ENCODE measurements at places on chromosomes 5 and 9. TPM values are rescaled to one million over a fixed set of nuclear protein-coding genes. Genes with fewer than 3 reads are reported as not detected.

DNA sequence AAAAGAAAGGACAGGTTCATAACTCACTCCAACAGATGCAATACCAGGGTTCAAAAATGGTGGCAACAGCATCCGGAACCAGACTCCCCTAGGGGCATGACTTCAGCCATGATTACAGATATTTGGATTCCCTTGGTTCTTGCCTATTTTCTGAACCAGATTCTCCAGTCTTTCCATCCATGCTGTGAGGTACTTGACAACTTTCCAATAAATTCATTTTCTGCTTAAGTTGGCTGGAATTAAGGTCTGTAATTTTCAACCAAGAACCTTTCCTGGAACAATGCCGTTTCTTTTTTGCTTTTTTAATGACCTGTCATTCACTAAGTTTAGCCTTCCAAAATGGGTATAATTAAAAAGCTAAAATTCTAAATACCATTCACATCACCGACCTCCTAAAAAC lies 52.2 kb downstream of the SCAI start:
- no peak overlapping the region for H3K27ac ChIP-seq
- peaks cover 4% of the 10 kb centered on the region for H3K36me3 ChIP-seq
- DNase-seq, result no peak
- H3K4me1 ChIP-seq, result no peaks in the 10 kb centered on the region
- H3K4me3 ChIP-seq, result no peak overlapping the region

DNA sequence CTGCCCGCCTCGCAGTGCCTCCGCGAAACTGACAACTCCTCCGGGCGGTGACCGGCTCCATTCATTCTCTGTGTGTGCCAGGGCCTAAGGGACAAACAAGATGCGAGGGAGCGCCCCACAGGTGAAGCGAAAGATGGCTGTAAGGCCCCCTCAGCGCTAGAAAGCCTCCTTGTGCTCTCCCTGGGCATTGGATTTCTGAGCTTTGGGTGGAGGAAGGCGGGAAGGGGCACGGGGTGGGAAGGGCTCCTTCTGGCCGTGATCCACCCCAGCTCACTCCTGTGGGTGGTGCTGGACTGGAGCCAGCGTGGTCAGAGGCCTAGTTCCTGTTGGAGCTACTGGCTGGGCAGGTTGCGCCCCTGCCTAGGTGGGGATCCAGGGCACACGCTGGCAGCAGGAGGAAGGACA lies 943 bp downstream of the GALNT12 start:
- peak overlapping the region; percentile 63 for H3K4me3 ChIP-seq
- H3K4me1 ChIP-seq, result peaks cover 11% of the 10 kb centered on the region
- no peaks in the 10 kb centered on the region for H3K36me3 ChIP-seq
- no peak overlapping the region for H3K27ac ChIP-seq
- peak; percentile 79 for DNase-seq

The C1QTNF3 gene
- 2.6 TPM for total RNA-seq

GRCh38 chr9:137721479-137721878 lies 102.7 kb downstream of the EHMT1 start:
- no peak for DNase-seq
- peak overlapping the region; percentile 68 for H3K27ac ChIP-seq
- peaks cover 23% of the 10 kb centered on the region for H3K4me1 ChIP-seq

The GHR gene
- 5.4 TPM for total RNA-seq

- peaks cover 6% of the 10 kb centered on the region for H3K4me1 ChIP-seq
- H3K36me3 ChIP-seq, result peaks cover 54% of the 10 kb centered on the region
- no peak for DNase-seq
- no peak overlapping the region for H3K27ac ChIP-seq
These were observed 66.4 kb downstream of the ELL2 start for GRCh38 chr5:95895251-95895650.

DNA sequence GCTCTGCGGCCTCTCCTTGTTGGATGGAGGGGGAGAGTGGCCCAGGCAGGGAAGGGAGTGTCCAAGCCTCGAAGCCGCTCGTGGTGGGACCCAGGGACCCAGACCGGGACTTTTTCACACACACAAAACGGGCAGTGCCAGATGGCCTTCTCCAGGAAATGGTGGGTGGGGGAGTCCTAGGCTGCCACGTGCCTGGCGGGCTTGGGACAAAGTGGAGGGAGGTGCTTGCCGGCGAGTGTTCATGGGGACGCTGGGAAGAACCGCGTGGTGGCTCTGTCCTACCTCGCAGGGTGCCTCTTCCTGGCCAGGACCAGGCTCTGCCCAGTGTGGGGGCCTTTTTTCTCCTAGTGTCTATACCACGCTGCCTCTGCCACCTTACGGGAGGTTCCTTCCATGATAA lies 155.0 kb upstream of the COL5A1 start:
- DNase-seq, result no peak
- no peak overlapping the region for H3K27ac ChIP-seq
- no peaks in the 10 kb centered on the region for H3K36me3 ChIP-seq
- H3K4me3 ChIP-seq, result no peak overlapping the region
- peaks cover 6% of the 10 kb centered on the region for H3K4me1 ChIP-seq
- H3K27me3 ChIP-seq, result no peaks in the 10 kb centered on the region

The ARAP3 gene
- total RNA-seq, result 7.1 TPM

The FAM200C gene
- 3.9 TPM for total RNA-seq
